COR-L47 (cell line): ENCODE measurements at places on chromosomes 5 and 9.

DNA sequence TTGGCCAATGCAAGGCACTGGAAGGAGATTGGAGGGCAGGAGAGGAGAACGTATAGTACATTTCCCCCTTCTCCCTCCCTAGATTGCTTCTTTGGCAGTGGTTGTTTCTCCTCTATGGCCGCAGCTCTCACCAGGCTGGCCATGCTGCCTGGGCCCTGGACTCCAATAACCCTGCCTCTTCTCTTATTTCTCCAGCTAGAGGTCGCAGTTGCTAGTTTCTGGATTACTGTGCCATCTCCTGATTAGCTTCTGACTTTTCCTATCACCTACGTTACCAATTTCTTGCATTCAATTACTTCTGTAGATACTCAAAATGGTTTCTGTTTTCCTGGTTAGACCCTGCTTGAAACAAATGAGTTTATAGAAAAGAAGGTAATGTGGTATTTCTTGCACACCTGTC lies 2.4 kb upstream of the MACIR start:
- DNase-seq, result no peak

GRCh38 chr5:179345433-179346321 lies at the start of gene ADAMTS2:
ADAMTS2 (minus strand) TSS chr5:179345461; CDS start chr5:179345328, 133 bp downstream.
- DNase-seq, result peak; percentile 6

GRCh38 chr9:134323741-134324358 lies 2.4 kb upstream of the RXRA start:
- no peak for DNase-seq

DNA sequence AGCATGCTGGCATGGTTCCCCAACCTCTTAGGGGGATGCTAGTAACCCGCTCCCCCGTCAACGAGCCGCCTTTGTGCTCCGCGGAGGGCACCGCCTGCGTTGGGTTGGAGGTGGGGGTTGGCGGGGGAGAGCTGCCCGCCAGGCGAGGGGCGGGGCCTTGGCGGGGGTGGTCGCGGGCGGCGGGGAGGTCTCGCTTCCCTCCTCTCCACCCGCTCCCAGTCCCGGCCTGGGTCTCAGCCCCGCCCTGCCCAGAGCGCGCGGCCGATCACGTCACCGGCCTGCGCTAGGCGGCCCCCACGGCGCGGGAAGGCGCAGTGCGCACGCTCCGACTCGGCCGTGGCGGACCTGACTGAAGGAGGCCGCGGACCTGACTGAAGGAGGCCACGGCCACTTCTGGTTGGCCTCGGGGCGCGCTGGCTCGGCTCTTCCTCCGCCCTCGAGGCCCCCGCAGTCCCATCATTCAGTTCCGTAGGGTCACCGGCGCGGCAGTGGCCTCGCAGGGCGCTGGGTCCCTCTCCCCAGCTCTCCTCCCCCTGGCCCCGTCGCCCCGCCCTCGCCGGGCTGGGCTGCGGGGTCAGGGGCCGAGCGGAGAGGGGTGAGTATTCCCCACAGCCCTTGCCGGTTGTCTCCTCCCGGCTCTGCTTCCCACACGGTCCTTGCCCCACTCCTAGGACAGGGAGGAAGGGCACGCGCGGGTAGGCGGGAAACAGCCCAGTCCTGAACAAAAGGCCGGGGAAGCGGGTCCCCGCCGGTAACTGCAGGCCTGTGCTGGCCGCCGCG lies at the start of gene ATG10:
Gene ATG10 (plus strand): TSS at position 312 of the 780 bp plus-strand sequence. CDS start 15,548 bp downstream, outside the sequence.
- DNase-seq, result peak; percentile 92

DNA sequence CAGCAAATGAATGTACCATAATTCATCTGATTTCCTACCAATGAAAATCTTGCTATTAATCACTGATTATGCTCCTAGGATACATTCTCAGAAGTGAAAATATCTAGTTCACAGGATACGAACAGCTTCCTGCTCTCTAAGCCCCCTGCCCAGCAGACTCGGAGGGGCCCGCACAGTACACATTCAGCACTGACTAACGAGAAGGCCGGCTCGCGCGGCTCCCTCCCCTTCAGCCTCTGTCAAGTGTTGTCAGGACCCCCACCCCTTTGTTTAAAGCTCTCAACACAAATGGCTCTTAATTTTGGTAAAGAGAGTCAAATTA lies 82.0 kb downstream of the PRRT1B start:
- DNase-seq, result no peak

- DNase-seq, result no peak
Observed at GRCh38 chr9:87880683-87881082, 2.0 kb upstream of the SPATA31E1 start.

DNA sequence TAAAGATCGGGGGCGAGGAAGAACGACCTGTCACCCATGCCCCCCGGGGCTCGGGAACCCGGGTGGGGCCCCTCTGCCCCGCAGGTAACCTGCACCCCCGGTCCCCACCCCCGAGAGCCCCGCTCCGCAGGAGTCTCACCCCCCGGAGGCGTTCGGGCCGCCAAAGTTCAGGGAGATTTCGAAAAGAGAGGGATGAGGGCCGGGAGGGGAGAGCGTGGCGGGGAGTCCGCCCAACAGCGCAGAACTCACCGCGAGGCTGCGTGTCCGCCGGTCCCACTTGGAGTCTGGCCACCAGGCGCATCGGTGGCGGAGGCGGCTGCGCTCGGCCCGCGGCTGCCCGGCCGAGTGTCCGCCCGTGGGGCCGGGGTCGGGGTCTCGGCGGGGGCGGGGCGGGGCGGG lies at the start of gene PHF19:
Gene PHF19 (minus strand): TSS at position 347 of the 399 bp plus-strand sequence. CDS start 2,447 bp downstream, outside the sequence.
- no peak for DNase-seq

DNA sequence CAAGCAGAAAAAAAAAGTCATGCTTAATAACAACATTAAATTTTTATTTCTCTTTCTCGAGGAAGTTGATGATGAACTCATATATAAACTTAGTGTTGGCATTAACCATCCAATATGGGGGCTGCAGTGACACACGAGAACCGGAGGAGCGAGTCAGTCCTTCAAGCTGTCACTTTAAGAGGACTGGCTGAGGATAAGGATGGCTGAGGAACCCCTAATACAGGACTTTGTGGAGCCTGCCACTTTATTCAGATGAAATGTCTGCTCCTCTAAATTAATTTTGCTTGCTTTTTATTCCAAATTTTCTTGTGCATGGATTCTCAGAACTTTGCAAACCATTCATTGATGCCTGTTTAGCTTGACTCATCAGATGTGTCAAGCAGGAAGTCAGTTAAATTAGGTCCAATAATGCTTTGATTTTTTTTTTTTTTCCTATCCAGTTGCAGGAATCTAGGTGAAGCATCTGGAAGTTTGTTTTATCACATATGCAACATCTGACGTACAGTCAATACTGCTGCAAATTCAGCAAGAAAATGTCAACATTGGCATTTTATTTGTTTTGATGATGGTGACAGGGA lies 144.2 kb upstream of the COL5A1 start:
- no peak for DNase-seq

DNA sequence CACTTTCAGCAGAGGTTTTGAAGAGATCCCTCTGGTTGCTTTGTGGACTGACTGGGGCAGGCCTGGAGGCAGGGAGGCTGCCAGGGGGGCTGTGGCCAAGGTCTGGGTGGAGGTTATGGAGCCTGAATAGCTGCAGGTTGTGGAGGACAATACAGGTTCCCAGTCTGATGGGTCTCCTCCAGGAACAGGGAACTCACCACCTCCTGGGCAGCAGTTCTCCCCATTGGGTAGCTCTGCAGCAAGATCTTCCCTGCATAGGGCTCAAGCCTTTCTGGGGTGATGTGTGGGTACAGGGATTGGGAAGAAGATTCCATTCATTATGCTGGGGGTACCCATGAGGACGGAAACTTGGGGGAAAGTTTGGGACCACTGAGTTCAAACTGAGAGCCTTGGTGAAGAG lies 6.8 kb downstream of the AQP3 start:
- no peak for DNase-seq

DNA sequence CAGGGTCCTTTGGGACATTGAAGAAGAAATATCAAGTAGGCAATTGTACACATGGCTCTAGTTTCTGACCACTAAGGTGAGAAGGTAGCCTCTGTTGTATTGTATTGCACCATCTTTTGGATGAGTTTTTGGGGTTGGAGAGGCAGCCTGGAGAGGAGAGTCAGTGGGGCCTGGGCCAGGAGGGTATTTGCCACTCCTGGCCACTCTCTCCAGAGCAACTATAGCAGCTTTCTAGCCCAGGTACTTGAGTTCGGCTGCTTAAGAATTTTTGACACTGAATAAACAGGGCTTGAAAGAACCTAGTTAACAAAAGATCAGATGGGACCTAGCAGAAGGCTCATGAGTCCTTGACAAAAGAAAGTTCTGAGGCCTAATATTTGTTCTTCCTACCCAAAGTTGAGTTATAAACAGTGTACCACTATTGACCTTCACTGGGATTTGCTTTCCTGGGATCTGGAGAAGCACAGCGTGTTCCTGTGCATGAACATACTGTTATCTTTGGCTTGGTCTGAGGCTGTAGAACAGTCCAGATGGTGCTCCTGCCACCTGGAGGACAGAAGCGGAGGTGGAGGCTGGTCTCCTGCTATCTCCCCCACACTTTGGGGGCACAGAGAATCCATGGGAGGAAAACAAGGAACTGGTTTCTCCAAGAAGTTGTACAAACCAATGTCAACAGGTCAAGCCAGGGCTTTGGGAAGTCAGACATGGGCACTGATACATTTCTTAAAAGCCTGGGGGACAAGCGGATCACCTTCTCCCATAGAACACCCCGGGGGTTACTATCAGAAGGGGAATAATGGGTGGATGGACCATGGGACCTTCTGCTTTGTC lies 110.4 kb upstream of the LIFR start:
- peak; percentile 4 for DNase-seq

DNA sequence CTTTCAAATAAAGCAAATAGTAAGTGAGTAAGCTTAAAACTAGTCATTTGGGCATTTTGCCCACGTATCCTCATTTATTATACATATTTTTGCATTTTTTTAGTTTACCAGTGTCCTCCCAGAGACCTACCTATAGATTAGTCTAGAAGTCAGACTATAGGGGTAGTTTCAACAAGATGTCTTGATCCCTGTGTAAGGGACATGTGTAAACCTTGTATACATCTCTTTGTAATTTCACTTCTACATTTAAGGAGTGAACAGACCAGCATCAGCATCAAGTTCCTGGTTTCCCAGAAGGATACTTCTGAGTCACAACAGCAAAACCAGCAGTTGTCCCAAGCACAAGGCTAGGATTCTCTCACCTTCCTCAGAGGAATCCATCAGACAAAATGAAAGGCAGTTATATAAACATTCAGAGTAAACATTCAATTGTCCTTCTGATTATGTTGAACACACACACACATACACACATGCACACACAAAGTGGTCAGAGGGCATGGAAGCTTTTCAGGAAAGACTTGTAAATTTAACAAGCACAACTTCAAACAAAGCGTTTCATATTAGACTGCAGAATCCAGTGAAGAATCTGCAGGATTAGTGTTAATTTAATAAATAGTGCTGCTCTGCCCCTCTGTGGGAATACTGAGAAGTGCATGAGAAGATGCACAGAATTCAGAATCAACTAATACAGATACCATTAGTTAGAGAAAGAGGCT lies 55.4 kb downstream of the HINT1 start:
- peak; percentile 8 for DNase-seq

DNA sequence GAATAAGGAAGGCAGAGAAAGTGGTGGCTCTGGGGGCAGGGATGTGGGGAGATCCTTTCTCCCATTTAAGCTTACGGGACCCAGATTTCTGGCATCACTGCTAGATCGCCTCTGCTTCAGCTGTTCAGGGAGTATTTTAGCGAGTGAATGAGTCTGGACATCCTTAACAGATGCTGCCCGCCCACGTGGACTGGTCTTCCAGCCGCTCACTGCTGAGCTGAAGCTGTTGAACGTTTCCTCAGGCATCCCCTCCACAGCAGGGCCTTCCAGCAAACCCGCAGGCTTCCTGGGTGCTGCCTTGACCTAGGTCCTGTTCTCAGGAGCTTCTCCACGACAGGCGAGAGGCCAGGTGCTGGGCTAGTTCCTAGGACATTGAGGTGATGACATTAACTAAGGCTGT lies 144.4 kb upstream of the EFNA5 start:
- no peak for DNase-seq

DNA sequence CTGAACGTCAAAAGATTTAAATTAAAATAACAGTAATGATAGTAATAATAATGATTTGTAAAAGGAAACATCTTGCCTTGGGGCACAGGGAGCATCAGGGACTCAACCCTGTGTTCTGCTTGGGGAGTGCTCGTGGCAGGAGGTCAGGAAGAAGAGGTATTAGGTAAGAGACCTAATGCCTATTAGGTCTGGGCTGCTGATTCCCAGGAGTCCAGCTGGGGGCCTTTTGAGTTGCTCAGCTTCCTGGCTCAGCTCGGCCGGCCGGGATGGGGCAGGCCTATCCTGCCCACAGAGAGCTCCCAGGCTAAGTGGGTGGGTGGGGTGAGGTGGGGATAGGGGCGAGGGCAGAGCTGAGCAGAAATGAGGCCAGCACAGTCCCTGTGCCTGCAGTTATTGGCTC lies 17.5 kb downstream of the LMX1B start:
- DNase-seq, result no peak

DNA sequence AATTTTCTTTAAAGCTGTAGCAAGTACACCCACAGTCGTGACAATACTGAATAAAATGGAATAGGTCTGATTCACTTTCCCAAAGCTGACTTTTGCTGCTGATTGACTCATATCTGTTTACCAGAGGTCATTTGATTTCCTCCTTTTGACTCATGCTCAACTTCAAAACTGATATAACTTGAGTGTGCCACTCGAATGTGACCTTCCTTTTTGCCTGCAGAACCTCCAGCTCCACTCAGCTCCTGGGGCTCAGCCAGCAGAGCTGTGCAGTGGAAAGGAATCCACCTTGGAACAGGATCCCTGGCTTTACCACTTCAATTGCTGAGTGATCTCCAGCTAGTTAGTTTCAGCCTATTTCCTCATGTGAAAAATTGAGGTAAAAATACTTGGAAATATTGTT lies 84.1 kb downstream of the FEM1C start:
- no peak for DNase-seq

GRCh38 chr5:133582971-133583370 lies 29.4 kb downstream of the FSTL4 start:
- DNase-seq, result no peak

DNA sequence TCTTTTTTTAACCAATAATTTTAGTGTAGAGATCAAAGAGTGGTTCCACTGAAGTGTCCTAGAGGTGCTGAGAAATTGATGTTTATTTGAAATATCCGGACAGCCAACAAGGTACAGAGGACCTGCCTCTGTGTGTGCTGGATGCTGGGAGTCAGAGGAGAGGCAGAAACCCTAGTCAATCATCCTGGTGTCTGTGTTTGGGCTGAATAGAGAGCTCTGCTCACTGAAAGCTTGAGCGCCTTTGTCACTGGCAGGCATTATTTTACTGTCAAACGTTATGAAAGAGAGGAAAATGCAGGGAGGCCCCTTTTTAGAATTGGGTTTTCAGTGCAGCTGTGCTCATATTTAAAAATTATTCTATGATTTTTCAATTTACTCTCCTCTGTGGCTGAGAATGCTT lies 480.3 kb upstream of the TYRP1 start:
- no peak for DNase-seq

DNA sequence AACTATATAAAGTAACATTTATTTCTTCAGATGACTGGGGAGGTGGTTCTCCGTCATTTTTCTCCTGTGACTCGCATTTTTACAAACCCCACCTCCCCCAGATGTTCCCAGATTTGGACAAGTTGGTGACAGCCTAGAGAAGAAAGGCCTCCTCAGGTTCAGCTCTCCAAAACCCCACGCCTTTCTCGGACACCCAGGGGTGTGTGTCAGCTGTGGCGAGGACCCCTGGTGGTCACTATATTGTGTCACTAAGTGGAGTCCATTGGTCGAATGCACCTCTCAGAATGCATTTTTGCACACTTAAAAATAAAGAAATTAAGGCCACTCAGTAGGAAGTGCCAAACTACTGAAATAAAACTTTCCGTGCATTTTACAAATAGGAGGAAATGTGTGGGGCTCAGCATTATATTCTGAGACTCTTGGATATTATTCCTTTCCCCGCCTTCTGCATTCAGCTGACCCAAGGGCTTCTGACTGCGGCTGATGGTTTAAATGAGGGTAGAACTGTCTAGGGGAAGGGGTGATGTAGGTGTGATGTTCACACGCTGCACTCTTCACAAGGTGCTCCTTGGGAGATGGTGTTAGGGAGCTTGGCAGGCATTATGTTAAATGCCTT lies 47.6 kb downstream of the ACO1 start:
- peak; percentile 26 for DNase-seq
